Stimulated activated CD4-positive, alpha-beta T cell treated with anti-CD3 and anti-CD28 coated beads, Interleukin-1b, Interleukin-23, amount 100 ng/mL, for 4 hours (primary cell): ENCODE measurements at places on chromosomes 7 and 10.

GRCh38 chr7:16412274-16413254, 8.8 kb downstream of the CRPPA start:
- no peak for DNase-seq

GRCh38 chr7:69364813-69365643, 233.2 kb upstream of the AUTS2 start:
- DNase-seq: no peak

GRCh38 chr7:99791667-99792369, 7.8 kb upstream of the CYP3A4 start:
- DNase-seq: no peak

DNA sequence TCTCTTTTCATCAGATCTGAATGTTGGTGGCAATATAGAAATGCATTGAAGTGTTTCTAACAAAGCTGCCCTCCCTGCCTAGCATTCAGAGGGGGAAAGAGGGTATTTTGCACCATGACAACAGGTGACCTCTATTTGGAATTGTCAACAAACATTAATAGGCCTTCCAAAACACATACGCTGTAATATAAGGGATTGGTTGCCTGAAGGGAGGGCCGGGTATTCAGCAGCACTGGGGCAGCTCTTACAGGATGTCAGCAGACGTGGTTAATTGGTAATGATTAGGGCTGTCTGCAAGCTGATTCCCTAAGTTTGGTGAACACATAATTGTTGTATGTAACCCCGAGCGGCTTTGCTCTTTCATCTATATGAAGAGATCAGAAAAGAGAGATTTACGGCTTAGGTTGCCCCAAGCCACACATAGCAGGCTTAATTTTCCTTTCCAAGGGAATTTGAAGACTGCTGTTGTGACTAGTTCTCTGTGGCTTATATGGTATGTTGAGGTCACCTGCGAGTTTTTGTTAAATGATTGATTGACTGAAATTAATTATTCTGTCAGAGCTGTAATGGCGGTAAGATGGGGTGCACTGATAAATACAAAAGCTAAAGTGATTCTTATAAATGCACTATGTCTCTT, 759.3 kb downstream of the LRMDA start:
- no peak for DNase-seq

- no peak for DNase-seq
Observed at GRCh38 chr7:99190359-99191009, 17.4 kb downstream of the KPNA7 start.

GRCh38 chr7:125467996-125468854, 538.6 kb upstream of the POT1 start:
- DNase-seq: no peak

GRCh38 chr7:146741911-146742310, 625.3 kb downstream of the CNTNAP2 start:
- DNase-seq: no peak

DNA sequence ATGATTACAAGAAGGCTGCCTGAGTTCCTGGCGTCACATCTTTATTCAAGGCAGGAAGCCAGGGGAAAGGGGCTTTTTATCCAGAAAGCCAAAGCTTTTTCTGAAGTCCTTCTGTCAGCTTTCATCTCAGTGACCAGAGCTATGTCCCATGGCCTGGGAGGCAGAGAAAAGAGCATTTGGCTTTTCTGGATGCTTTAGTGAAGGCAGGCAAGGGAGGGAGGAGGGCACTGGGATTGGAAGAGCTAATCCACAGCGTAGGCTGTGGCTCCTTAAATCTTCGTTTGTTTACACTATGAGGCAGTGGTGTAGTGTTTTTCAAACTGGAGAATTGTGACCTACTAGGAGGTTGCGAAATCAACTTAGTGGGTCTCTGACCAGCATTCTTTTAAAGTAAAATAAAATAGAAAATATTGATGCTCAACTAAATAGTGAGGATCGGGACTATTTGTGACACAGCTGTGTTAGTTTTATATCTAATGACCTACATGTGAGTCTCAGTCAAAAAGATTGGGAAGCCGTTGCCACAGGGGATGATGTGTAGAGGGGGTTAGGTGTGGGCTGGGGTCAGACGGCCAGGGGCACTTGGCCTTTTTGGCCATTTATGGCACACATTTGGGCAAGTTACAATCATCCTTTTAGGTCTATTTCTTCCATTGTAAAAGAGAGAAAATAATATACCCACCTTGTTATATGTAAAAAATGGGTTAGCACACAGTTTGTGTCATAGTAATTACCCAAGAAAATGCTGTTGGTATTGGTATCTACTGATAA, 14.1 kb downstream of the CRYGN start:
- DNase-seq: no peak
